ENCODE measurements at places on chromosomes 1 and 21.

DNA sequence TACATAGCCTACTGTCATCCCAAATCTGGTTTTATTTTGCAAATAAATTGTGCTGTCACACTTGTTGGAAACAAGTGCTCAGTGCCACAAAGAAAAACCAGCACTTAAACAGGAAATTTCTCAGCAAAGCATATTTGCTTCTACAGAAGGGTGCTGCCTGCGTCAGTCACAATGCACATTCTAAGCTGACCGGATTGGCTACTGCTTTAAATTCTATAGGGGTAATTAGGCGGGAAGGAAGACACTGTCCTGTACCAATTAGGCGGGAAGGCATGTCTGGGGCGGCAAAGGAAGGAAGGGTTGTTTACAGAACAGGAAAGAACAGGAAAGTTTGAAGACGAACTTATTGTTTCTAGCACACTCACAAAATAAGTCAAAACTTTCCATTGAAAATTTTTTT is 2.8 kb downstream of the IFI16 start:
- no peak for DNase-seq

GRCh38 chr1:54834007-54834541 is 33.0 kb upstream of the TTC22 start:
- no peak for DNase-seq

DNA sequence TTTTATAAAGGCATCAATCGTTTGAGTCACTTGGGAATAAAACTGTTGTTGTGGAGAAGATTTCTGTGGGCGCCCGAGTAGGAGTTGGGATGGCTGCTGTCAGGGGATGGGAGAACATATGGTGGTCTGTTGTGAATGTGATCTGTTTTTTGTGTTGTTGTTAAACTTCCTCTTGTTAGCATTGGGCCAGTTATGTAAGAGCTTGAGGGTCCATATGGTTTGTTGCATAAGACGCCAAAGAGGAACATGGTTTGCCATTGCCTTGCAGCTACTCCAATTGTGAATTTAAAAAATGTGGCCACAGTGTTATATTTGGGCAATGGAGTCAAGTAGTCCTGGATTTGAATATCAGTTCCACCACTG is 136.1 kb upstream of the JUN start:
- DNase-seq = no peak

GRCh38 chr1:50426702-50427085 is 3.5 kb upstream of the DMRTA2 start:
- DNase-seq = peak; percentile 30

- peak; percentile 87 for DNase-seq
Measured at GRCh38 chr1:224497714-224498573, 63.3 kb upstream of the WDR26 start.

DNA sequence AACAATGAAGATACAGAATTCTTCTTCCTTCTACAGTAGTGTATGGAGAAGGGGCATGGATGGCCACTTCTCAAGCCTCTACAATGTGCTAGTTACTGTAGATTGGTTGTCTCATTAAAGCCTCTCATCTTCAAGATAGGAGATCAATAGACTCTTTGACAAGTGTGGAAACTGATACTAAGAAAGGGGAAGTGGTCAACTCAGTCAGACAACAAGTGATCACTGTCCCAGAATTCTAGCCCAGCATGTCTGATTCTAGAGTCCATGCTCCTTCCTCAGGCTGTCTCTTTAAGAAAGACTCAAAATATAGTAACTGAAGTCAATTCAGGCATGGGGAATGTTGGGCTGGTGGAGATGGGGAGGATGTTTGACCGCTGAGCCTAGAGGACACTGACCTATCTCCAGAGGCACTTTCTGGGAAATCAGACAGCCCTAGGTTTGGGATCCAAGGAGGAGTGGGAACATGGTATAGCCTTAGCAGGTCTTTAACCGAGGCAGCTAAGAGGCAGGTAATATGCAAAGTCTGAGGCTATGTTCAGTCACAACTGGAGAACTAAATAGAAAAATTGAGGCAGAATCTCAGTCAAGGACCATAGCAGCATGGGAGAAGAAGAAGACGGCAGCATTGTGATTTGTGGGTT is 39.3 kb upstream of the EYA3 start:
- DNase-seq = peak; percentile 42
